Activated CD4-positive, alpha-beta T cell treated with anti-CD3 and anti-CD28 coated beads, Interleukin-2, amount 10 ng/mL, durations not matched to agents 7 days and 5 days (primary cell): ENCODE measurements at places on chromosomes 4 and X.

DNA sequence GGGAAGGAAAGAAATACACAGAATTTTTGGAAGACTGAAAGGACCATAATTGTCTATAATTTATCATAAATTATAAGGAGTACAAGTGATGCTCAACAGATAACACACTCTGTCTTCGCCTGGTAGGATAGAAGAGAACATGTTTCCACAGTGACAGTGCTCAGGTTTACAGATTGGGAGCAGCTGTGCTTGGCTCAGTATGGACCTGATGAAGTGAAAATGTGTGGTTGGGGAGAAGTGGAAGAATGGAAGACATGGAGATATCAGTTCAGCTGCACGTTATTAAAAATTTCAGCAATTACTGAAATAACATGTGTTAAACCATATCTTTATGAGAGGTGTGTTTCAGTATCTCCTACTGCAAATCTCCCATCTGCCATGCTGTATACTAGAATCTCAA, 90.6 kb downstream of the TLL1 start:
- DNase-seq: no peak

DNA sequence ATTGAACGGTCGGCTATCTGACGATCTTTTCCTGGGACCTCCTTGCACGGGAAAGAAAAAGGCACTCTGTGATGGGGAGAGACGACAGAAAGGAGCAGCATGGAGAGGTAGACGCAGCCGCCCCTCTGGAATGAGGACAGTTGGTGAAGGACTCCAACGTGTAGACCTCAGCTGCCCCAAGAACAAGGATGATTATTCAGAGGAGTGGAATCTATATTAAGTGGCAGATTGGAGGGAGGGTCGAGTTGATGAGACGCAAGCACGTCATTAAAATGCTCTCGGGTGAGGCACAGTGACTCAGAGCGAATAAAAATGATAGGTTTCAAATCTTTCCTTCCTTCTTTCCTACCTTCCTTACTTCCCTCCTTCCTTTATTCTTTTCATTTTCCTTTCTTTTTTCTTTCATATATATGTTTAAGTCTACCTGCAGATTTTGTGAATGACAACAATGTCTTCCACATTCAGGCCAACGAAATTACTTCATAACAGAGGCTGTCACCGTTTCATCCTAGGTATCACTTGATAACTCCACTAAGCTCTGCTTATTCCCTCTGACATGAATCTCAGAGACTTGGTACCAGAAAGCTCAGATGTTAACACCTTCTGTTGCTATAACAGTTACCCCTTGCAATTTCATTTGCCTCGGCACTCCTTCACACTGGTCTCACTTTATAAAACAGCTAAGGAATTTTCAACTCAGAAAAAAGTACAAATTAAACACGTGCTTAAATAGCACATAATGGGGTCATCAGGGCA, 110.0 kb upstream of the PPARGC1A start:
- DNase-seq: no peak

DNA sequence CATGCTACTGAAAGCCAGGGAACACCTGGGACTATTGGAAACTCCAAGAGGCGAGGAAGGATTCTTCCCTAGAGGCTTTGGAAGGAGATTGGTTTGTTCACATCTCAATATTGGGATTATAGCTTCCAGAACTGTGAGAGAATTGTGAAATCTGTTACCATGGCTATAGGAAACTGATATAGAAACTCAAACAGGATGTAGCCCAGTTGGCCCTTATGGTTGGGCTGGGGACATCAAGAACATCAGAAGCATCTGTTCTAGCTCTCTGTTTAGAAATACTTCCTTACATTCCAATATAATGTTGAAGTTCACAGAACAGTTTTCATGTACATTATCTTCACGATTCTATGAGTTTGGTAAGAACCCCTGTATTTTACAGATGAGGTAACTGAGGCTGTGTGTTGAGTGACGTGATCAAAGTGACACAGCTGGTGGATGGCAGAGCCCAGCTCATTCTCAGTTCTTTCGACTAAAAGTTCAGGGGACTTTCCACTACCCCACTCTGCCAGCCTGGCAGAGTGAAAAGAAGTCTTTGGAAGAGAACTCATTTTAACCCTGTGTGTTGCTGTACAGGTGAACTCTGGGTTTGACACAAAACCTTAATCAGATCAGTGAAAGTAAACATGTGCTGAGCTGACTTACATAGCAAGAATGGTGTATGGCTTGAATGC, 183.0 kb downstream of the GBA3 start:
- DNase-seq: no peak

DNA sequence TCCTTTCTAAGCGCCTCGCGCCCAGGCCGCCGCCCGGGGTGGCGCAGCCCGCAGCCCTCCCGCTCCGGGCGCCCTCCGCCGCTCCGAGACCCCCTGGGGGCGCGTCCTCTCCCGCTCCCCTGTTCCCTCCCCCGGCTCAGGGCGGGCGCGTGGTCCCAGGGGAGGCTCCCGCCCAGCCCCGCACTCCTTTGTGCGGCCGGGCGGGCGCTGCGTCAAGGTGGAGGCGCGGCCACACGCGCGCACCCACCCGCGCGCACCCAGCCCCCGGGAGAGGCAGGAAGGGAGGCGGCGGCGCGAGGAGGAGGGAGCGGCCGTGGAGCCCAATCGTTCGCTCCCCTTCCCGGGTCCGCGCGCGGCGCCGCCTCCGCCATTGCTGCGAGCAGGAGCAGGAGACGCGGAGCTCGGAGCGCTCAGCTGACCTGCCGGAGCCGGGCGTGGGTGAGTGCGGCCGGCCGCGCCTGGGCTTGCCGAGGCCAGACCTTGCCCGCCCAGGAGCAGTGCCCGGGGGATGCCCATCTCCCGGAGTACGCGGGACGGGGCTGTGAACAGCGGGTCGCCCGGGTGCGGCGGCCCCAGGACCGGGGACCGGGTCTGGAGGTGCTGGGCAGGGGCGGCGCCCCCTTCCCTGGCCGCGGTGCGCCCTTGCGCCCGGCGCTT, at the start of gene NSG1:
Gene NSG1 (plus strand): TSS at position 367 of the 657 bp plus-strand sequence. CDS start 528 bp downstream, outside the sequence.
- DNase-seq: peak; percentile 52

DNA sequence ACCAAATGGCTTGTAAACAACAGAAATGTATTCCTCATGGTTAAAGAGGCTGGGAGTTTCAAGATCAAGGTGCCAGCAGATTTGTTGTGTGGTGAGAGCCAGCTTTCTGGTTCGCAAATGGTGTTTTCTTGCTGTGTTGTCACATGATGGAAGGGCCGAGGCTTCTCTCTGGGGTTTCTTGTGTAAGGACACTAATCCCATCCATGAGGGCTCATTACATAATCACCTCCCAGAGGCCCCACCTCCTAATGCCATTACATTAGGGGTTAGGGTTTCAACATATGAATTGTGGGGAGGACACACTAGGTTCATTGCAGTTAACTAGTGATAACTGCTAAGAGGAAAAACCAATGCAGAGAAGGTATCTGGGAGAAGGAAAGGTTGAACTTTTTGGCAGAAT, 103.5 kb upstream of the ENPEP start:
- no peak for DNase-seq

- no peak for DNase-seq
Measured at GRCh38 chr4:116866106-116866505, 219.3 kb downstream of the TRAM1L1 start.

DNA sequence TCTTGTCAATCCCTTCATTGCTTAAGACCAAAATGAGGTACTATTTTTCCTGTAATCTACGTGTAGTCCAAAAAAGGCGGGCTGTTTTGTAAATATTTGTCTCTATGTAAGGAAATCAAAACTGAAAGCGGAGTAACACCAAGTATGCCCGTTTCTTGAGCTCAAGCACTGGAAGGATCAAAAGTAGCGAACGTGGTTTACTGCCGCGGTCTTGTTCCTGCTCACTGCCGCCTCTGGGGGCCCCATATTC, 71.5 kb downstream of the AFF1 start:
- DNase-seq: no peak

GRCh38 chrX:101348452-101349192, at the start of gene TIMM8A:
Gene TIMM8A, minus strand, starts transcription at chrX:101348742. Its CDS starts 78 bp downstream, at chrX:101348664.
- peak; percentile 79 for DNase-seq

DNA sequence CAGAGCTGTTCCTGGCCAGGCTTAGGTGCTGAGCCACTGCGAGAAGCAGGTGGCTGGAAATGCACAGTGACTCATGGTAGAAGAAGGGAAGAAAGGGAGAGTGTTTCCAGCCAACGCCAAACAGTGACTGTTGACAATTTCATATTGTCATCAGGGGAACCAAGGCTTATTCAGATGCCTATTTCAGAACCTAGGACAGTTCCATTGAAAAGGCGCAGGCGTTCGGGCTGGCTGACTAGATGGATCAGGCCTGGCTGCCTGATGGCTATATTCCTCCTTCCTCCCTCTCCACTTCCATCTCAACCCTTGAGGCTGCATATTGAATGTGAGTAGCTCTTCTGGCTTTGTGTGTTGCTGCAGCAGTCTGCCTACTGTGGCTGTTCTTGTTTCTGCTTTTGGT, 73.0 kb upstream of the FRMPD4 start:
- no peak for DNase-seq

DNA sequence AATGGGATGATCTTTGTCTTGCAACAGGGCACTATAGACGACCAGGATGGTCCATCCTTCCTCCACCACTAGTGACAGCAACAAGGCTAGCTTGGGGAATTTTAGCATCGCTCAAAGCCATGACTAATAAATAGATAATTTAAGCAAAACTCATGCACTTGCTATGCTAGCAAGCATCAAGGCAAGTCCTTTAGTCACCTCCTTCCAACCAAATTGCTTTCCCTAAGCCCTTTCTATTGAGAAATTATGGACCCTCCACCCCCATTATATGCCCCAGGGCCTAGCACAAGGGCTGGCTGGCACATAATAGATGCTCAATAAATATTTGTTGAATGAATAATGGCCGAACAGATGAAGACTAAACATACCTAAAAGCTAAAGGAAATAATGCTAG, 28.6 kb downstream of the SLC16A2 start:
- DNase-seq: no peak

DNA sequence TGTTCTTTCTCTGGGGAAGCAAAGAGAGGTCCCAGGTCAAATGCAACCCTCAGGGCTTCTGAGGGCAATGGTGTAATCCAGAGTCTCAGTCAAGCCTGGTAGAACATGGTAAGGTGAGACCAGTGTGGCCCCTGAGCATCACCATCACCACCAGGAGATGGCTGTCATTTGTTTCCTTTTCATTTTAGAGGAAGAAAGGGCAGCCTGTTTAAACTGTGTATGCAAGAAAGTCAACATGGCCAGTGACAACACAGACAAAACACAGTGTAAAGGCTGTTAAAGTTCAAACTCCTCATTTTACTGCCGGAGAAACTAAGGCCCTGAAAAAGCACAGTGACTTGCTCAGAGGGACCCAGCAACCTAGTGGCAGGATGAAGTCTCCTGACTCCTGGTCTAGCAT, 2.0 kb upstream of the EDA start:
- no peak for DNase-seq

DNA sequence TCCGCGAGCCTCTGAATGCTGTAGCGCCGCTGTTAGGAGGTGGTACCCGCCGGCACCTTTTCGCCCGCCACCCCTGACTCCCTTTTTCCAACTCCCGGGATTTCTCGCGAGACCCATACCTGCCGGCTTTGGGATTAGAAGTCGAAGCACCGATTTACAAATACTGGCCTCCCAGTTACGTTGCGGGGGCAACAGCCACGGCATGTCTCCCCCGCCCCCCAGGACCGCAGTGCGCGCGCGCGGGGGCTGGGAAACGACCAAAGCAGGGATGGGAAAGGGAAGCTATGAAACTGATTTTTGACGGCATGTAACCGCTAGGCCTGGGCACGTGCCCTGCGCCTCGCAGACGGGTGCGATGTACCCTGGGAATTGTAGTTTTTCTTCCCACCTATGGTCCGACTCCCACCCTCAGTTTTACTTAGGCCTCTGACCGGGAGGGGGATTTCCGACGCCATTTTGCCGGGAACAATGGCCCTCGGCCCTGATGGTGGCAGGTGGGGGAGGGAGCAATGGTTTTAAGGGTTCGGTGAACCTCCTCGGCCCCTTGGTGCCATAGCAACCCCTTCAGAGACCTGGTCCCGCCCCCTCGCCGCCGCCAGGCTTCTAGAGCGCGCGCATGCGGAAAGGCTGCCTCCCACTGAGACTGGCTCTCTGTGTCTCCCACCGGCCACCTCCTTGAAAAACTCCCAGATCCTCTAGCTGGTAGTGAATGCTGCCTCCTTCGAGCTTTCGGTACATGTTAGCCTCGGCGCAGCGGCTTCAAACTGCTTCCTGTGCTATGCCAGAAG, 772 bp upstream of the WNK3 start:
- DNase-seq: peak; percentile 13

DNA sequence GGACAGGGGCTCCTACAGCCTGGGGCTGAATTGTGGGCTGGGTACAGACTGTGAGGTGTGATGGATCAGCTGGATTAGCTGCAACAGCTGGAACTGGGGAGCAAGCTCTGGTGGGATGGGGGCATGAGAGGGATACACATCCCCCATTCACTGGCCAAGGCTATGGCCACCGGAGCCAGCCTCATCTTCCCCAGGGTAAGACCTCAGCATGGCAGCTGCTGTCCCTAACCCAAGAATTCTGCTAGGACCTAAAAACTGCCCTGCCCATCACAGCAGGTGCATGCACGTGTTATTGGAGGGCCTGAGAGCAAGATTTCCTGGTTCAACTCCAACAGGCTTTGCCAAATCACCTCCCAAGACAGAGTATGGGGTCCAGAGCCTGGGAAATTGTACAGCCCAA, 258.6 kb upstream of the AGTR2 start:
- DNase-seq: no peak

DNA sequence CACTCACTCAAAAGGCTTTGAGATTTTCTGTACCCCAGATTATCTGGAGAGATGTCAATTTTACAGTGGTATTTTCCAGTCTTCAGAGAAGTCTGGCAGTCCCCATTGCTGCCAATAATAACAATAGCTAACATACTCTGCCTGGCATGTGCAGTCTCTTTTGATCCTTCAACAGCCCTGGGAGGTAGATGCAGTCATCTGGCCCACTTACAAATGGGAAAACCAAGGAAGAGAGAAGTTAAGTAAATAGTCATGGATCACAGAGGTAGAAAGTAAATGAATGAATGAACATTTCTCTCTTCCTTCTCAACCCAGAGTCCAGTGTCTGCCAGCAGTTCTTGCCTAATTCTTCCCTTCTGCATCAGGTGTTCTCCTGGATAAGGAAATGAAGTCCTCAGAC, 113.0 kb upstream of the EDNRA start:
- no peak for DNase-seq

DNA sequence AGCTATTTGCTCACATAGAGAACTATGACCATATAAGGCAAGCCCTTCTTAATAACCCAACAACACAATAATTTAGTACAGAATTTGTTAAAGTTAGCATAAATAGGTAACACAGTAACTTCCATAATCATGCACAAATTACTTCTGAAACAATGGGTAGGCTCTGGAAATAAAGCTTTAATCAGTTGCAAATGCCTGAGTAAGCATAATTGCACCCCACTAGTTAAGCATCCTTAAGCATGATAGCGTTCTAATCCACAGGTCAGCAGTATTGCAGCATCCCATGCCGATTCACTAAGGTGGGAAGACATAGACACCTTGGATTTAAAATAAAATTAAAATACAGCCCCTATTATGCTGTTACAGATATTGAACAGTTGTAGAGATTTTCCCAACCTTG, 161.7 kb downstream of the DHX15 start:
- no peak for DNase-seq

DNA sequence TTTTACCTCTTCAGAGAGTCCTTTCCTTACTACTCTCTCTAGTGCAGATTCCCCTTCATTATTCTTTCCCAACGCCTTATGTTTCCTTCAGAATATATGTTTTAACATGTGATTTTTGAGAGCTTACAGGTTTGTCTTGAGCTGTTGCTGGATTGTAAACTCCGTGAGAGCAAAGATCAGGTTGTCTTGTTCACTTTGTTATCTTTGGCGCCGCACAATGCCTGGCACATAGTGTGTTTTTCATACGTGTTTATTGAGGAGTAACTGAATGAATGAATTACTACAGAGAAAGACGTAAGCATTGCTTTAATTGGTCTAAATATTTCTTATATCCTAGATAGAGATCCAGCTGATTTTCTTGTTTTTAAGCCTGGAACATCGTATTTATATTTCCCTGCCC, 80.5 kb upstream of the SLC4A4 start:
- no peak for DNase-seq
